Activated naive CD4-positive, alpha-beta T cell treated with anti-CD3 and anti-CD28 coated beads, Interleukin-2, amount 10 ng/mL, durations not matched to agents 7 days and 5 days (primary cell): ENCODE measurements at places on chromosomes 4 and X.

DNA sequence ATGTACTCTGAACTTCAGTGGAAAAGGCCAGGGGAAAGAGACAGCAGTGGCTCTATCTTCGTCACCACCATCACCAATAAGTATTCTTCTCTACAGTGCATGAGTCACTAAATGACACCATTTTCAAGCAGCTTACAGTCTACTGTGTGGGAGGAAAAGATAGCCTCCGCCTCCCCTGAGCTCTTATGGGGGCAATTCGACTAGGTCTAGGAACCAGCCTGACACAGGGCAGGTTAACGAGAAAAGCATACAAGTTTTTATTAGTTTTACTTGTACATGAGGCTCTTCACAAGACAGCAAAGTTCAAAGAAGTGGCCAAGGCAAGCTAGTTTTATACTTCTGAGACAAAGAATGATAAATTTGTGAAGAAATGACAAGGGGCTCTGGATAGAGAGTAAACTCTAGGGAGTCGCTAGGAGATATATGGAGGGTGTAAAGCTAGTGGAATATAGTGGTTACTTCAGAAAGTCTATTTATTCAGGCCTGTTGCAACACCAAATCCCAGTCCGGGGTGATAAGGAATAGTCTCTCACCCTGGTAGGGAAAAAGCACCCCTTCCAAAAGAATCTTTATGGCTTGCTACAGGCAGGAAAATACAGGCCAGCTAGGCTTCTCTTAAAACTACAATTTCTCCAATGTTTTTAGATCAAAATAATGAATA, 49.7 kb downstream of the SCD5 start:
- no peak for DNase-seq

GRCh38 chrX:40460926-40461325, 119.8 kb upstream of the ATP6AP2 start:
- no peak for DNase-seq

DNA sequence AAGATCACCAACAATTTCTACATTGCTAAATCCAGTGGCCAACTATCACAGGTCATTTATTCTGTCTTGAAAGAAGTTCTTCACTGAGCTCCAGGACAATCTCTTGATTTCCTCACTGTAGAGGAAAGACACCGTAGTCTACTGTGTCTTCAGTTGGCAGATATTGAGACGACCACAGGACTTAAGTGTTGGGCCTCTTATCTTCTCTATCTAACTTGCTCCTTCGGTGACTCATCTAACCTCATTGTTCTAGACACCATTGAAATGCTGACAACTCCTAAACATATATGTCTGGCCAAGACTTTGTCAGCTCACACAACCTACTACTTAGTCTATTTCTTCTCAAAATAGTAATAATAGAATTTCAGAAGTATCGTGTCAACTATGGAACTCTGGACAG, 425.8 kb downstream of the ARAP2 start:
- no peak for DNase-seq

GRCh38 chr4:185916231-185916630, 104.2 kb upstream of the SORBS2 start:
- no peak for DNase-seq

DNA sequence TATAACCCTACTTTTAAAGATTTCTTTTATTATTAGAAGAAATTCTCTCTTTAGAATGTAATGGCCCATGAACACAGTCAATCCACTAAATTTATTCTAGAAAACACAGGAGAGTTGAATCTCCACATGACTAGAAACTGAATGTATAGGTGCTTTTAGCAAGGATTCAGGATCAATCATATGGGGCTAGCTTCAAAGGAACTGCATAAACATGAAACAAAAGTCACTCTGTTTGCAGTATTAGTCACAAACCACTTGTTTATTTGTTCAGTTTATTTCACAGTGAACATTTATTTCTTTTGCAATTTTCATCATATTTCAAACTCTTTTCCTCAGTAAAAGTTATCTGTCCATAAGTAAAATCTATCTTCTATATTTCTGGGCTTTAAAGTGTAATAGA, 1604.6 kb downstream of the PCDH18 start:
- no peak for DNase-seq

GRCh38 chr4:78691334-78691754, 84.8 kb upstream of the BMP2K start:
- no peak for DNase-seq

- peak; percentile 80 for DNase-seq
Measured at GRCh38 chr4:40199999-40200874, 3.4 kb downstream of the RHOH start.

GRCh38 chr4:40976343-40976742, 226.6 kb downstream of the NSUN7 start:
- peak; percentile 30 for DNase-seq

DNA sequence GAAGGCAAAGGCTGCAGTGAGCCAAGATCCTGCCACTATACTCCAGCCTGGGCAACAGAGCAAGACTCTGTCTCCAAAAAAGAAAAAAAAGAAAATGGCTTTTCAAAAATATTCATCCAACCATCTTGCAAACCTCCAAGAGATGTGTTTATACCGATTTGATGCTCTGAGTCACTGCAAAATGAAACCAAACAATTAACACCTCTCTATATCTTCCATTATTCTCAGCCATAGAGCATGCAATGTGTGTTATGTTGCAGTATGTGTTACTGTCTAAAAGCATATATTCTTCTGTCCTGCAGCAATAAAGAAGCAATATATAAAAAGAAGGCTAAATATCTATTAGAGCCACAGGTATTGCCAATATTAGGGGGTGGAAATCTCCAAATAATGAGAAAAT, 51.4 kb downstream of the ARAP2 start:
- DNase-seq: no peak

- no peak for DNase-seq
Measured at GRCh38 chr4:169615467-169616106, 3.2 kb upstream of the NEK1 start.

- no peak for DNase-seq
Measured at GRCh38 chr4:184279496-184280061, 61.9 kb upstream of the ENPP6 start.

- no peak for DNase-seq
Measured at GRCh38 chr4:28004520-28004919, 1143.9 kb downstream of the STIM2 start.

DNA sequence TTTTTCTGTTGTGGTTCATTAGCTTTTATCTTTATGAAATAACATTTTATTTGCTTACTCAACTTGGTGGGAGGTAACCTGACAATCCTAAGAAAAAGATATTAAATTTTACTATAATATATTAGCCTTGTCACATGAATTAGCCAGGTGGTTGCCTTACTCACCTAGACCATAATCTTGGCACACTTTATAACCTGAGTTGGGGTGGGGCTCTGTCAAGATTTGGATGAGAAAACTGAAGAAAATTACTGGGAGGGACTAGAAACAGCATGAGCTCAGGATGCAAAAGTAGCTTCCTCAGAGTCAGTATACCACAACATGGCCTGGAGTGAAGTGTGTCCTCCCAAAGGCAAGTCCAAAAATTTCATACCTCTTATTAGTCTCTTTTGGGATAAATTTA, 164.9 kb upstream of the ANXA3 start:
- DNase-seq: no peak
